PC-3 (cell line): ENCODE measurements at places on chromosomes 12 and 14. TPM values are rescaled to one million over a fixed set of nuclear protein-coding genes. Genes with fewer than 3 reads are reported as not detected.

DTD2 gene
- total RNA-seq, result 35.9 and 36.8 TPM in 2 replicates

ZFYVE26 gene
- 20.0 and 21.1 TPM in 2 replicates for total RNA-seq

TAS2R30 gene
- 0.66 and 2.0 TPM in 2 replicates for total RNA-seq

KRT77 gene
- total RNA-seq, result not detected in 2 replicates

MMP14 gene
- 80.4 and 85.0 TPM in 2 replicates for total RNA-seq

SYT1 gene
- 0.12 and 0.51 TPM in 2 replicates for total RNA-seq

CCDC197 gene
- not detected in 2 replicates for total RNA-seq

PELI2 gene
- total RNA-seq, result 0.11 and 0.23 TPM in 2 replicates

TMEM132C gene
- total RNA-seq, result not detected in 2 replicates

LBHD2 gene
- not detected in 2 replicates for total RNA-seq

SPTB gene
- 2.3 and 3.6 TPM in 2 replicates for total RNA-seq

KLRK1 gene
- not detected in 2 replicates for total RNA-seq

DDX47 gene
- 58.9 and 59.0 TPM in 2 replicates for total RNA-seq

KRT75 gene
- total RNA-seq, result 32.8 and 38.5 TPM in 2 replicates

CLEC6A gene
- total RNA-seq, result not detected in 2 replicates

SIRT4 gene
- total RNA-seq, result 0.98 and 1.9 TPM in 2 replicates

RD3L gene
- total RNA-seq, result not detected in 2 replicates

SDSL gene
- 14.0 and 19.9 TPM in 2 replicates for total RNA-seq

GLT1D1 gene
- not detected in 2 replicates for total RNA-seq

ST8SIA1 gene
- not detected in 2 replicates for total RNA-seq

ABHD4 gene
- 9.1 and 9.6 TPM in 2 replicates for total RNA-seq

C12orf42 gene
- total RNA-seq, result not detected in 2 replicates

SERPINA10 gene
- total RNA-seq, result not detected in 2 replicates

ZFHX2 gene
- total RNA-seq, result 0.55 and 1.4 TPM in 2 replicates
